ENCODE measurements at places on chromosomes 5 and 9.

GRCh38 chr9:32500768-32501167 lies 25.2 kb downstream of the RIGI start:
- no peak for DNase-seq

- no peak for DNase-seq
Measured at GRCh38 chr5:170306381-170306831, 8.8 kb upstream of the LCP2 start.

DNA sequence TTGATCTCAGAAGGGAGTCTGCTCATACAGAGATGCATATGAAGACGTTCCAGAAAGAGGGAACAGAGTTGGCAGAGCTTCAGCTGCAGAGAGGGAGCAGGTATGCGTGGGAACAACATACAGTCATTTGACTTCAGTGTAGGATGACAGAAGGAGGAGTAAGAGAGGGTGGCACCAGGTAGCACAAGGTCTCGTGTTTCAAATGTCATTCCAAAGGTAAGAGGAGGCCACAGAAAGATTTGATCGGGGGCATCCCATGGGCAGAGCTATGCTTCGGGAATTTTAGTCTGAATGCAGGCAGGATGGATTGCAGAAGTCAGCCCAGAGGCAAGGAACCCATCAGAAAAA lies 367.1 kb downstream of the CDK5RAP2 start:
- DNase-seq = no peak

DNA sequence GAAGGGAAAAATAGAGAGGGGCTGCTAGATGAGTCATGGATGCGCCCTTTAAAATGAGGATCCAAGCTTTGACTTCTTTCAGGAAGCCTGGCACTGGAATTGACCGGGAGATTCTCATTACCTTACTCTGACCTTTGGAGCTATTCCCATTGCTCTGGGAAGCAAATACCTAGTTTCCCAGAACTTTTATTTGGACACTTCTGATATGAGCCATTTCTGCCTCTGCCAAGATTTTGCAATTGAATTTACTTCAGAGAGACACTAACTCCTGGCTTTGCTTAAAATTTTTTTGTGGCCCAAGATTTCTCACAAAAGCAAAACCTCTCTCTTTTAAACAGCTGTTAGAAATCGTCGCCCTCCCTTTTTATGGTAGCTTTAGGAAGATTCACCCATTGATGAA lies 15.7 kb upstream of the AGXT2 start:
- DNase-seq = no peak

GRCh38 chr9:134358662-134359319 lies 32.5 kb downstream of the RXRA start:
- no peak for DNase-seq

DNA sequence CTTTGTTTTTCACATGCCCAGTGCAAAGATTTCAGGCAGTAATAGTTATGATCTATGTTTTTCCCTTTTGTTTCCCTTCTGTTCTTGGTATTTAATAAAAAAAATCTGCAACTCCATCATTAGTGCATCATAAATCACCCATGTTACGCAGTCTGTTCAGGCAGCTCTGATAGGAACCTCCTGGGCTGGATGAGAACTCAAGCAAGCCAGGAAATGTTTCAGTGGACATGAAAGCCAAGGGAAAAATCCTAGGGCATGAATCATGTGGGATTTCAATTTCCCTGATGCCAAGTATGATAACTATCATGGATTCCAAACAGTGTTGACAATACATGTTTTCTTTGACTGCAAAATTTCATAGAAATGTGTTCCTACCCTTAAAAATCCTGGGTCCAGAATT lies 119.7 kb upstream of the TARS1 start:
- DNase-seq = no peak

- DNase-seq = no peak
Measured at GRCh38 chr9:119688547-119688946, 319.3 kb upstream of the BRINP1 start.
